Lung (tissue), 17 donors: ENCODE measurements at places on chromosomes 5 and 9. TPM values are rescaled to one million over a fixed set of nuclear protein-coding genes. Genes with fewer than 3 reads are reported as not detected.

- H3K4me3 ChIP-seq: no peak overlapping the region
- no peak for DNase-seq
Observed at GRCh38 chr9:130432362-130432761, 12.4 kb upstream of the ASS1 start.

DNA sequence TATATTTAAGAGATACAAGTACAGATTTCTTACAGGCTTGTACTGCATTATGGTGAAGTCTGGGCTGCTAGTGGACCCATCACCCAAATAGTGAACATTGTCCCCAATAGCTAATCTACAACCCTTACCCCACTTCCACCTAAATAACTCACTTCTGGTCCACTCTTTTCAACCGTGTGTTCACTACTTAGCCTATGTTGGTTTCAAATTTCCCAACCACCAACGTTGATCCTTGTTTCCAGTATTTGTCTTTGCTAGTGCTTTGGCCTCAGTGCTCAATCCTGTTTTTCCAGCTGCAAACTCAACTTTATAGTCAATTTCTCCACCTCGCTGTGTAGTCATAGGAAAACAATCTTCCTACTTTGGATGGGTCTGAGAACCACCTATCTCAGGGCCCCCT, 45.3 kb upstream of the TTC39B start:
- no peaks in the 10 kb centered on the region for H3K36me3 ChIP-seq
- H3K27ac ChIP-seq: no peak overlapping the region
- H3K27me3 ChIP-seq: no peaks in the 10 kb centered on the region
- no peak overlapping the region for H3K4me3 ChIP-seq

GRCh38 chr5:79529110-79529509, 15.2 kb upstream of the HOMER1 start:
- H3K36me3 ChIP-seq: no peaks in the 10 kb centered on the region
- no peak for DNase-seq
- no peak overlapping the region for H3K27ac ChIP-seq
- no peaks in the 10 kb centered on the region for H3K4me1 ChIP-seq
- H3K4me3 ChIP-seq: no peak overlapping the region
- H3K27me3 ChIP-seq: no peaks in the 10 kb centered on the region

- no peaks in the 10 kb centered on the region for H3K4me1 ChIP-seq
- H3K4me3 ChIP-seq: no peak overlapping the region
- no peaks in the 10 kb centered on the region for H3K27me3 ChIP-seq
- no peaks in the 10 kb centered on the region for H3K36me3 ChIP-seq
- peak; percentile 28 for DNase-seq
Observed at GRCh38 chr5:113776832-113777525, 263.5 kb downstream of the YTHDC2 start.

DNA sequence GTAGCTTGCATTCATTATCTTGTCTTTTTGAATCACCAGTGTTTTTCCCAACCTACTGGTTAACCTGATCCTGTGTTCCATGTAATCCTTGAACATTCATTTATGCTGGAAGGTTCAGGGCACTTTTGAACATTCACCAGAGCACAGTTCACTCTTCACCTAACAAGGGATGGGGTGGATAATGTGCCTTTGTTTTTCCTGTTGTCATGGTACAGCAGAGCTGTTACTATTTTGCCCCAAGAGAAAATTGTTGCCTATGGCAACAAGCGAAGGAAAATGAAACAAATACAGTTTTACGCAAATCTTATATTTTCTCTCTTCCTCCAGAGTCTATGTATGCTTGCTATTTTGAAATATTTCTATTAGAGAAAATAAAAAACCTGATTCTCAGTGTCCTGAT, 60.3 kb upstream of the RIOK2 start:
- no peak for DNase-seq
- H3K4me1 ChIP-seq: no peaks in the 10 kb centered on the region
- H3K27ac ChIP-seq: no peak overlapping the region
- no peaks in the 10 kb centered on the region for H3K27me3 ChIP-seq
- H3K36me3 ChIP-seq: no peaks in the 10 kb centered on the region

The OBP2B gene
- polyA plus RNA-seq: not detected

The KCNV2 gene
- polyA plus RNA-seq: not detected
